T-helper 2 cell (primary cell): ENCODE measurements at places on chromosomes 7 and 10.

GRCh38 chr10:32132357-32132946 lies 76.2 kb upstream of the KIF5B start:
- no peak for DNase-seq

DNA sequence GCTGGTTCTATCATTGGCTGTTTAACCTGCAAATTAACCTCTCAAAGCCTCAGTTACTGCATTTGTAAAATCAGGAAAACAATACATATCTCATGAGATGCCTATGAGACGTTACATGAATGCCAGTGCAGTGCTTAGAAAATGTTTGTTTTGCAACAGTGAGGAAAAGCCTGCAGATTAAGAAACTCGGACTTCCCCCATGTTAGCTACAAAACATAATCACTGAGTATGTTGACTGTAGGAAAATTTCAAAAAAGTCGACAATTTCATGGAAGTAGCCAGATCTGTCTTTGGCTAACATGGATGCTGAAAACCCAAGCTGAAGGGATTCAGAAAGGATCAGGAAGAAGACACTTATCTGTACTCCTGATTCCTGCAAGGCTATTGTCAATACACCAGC lies 121.4 kb downstream of the TRIL start:
- DNase-seq = no peak

GRCh38 chr7:135001390-135002165 lies 15.3 kb downstream of the AGBL3 start:
- DNase-seq = no peak

GRCh38 chr7:116647861-116648260 lies 24.1 kb upstream of the MET start:
- no peak for DNase-seq

GRCh38 chr7:75642810-75643486 lies 95.8 kb downstream of the HIP1 start:
- peak; percentile 44 for DNase-seq

GRCh38 chr10:118108194-118109026 lies 61.7 kb upstream of the RAB11FIP2 start:
- no peak for DNase-seq

GRCh38 chr7:4268040-4268965 lies 413.8 kb upstream of the FOXK1 start:
- no peak for DNase-seq

- no peak for DNase-seq
Observed at GRCh38 chr7:142389544-142389943, 131.7 kb upstream of the PRSS58 start.

GRCh38 chr10:30383356-30383755 lies 34.3 kb upstream of the MTPAP start:
- no peak for DNase-seq

GRCh38 chr7:137074391-137075030 lies 206.1 kb downstream of the CHRM2 start:
- no peak for DNase-seq

- no peak for DNase-seq
Observed at GRCh38 chr7:157276731-157277562, 59.9 kb upstream of the DNAJB6 start.

DNA sequence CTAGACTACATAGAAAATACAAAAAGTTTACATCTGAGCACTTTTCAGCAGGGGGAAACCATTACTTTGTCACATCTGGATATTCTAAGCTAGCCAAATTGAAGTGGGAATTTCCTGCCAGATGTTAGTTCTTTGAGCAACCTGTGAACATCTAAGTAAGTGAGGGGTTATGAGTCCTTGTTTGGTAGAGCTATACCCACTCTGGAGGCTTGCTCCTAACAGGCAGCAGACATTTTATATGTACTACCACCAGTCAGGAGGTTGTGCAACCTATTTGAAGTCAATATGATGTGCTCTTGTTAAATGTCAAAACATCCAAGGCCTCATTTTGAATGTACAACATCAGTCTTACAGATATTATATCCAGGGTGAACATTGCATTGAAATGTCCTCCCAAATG lies 143.3 kb upstream of the KAT6B start:
- no peak for DNase-seq

- DNase-seq = no peak
Observed at GRCh38 chr10:49628599-49628998, 14.8 kb downstream of the CHAT start.

DNA sequence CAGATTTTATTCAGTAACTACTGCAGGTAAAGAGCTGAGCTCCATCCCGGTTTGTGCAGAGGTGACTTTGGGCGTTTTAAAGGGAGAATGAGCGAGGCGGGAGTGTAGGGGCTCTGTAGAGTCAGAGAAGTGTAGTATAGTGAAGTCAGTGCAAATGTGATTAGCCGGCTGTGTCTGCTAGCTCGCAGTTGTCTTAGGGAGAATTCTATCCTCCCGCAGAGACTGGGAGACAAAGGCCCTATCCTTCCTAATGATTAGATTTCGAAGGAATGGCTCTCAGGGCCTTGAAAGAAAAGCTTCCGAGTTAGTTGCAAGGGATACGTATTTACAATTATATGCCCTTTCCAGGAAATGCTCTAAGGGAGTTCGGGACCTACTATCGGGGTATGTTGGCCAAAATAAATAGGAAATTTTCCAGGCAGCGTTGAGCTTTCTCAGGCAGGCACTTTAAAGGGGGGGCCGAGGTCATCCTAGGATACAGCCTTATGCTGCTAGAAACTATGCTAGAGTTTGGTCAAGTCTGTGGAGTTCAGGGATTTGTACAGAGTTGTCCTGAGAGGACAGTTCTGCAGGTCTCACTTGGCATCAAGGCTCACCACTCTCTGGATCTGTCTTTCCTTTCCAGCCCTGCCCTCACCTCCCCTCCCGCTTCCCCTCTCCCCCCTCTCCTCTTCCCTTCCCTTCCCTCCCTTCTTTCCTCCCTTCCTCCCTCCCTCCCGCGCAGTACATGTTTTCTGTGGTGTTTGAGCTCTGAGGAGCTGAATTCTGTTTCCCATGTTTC lies 825 bp downstream of the MRPL32 start:
- no peak for DNase-seq

DNA sequence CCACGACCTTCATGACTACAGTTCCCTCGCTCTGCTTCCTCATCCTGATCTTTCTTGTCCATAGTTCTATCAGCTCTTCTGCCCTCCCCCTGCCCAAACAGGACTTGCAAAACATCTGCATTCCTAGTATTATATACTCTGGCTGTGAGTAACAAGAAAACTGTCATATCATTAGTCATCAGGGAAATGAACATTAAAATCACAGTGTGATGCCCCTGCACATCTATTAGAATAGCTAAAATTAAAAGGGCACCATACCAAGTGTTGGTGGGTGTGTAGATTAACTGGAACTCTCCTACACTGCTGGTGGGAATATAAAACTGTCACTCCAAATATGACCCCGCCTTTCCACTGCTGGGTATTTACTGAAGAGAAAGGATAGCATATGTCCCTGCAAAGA lies 141.8 kb downstream of the C7orf25 start:
- DNase-seq = no peak

GRCh38 chr7:108419961-108420908 lies 36.0 kb downstream of the NRCAM start:
- DNase-seq = no peak

GRCh38 chr7:78399033-78399769 lies 600.6 kb downstream of the PHTF2 start:
- no peak for DNase-seq

GRCh38 chr7:155407799-155408198 lies 50.1 kb upstream of the EN2 start:
- no peak for DNase-seq

- DNase-seq = no peak
Observed at GRCh38 chr7:121558288-121558687, 162.2 kb upstream of the FAM3C start.

DNA sequence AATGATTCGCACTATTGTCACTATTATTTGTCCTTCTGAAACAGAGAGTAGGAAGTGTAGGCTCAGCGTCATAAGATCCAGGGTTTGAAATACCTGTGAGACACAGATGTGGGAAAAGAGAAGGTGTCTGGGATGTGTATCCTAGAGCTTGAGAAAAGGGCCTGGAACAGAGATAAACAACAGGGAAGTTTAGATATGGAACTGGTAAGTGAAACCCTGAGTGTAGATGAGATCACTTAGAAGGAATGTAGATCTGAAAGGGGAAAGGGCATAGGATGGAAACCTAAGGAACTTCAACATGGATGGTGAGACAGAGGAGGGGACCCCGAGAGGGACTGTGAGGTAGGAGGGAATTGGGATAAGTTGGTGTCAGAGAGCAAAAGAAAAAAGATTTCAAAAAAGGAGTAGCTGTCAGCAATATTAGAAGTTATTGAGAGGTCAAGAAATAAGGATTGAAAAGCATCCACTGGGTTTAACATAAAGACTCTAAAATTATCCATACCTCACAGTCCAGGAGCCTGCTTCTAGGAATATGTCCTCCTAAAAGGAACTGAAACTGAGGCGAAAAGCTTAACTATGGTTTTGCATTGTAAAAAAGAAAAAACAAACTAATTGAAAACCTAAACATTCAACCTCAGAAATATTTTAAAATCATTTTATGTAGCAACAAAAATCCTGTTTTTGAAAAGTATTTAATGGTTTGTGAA lies 119.2 kb upstream of the NPVF start:
- DNase-seq = no peak

- peak; percentile 23 for DNase-seq
Observed at GRCh38 chr10:28592953-28593352, 60.0 kb downstream of the WAC start.

DNA sequence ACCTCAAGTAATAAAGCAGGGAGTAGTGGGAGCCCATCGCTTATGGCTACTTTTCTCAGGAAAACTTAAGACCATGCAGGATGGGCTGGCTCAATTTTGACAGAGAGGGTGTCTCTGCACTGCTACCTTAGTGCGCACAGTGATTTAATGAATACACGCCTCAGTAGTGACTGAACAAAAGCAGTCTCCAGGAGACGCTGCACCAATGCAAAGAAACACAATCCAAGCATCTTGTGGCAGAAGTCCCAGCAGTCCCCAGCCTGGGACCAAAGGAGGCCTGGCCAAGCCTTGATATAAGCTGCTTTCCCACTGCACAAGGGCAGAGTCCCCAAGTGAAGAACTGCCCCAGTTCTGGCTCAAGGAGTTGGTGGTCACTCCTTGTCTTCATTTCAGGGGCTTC lies 368.9 kb downstream of the KCNMA1 start:
- DNase-seq = no peak

- no peak for DNase-seq
Observed at GRCh38 chr10:23432166-23432565, 6.7 kb upstream of the OTUD1 start.

DNA sequence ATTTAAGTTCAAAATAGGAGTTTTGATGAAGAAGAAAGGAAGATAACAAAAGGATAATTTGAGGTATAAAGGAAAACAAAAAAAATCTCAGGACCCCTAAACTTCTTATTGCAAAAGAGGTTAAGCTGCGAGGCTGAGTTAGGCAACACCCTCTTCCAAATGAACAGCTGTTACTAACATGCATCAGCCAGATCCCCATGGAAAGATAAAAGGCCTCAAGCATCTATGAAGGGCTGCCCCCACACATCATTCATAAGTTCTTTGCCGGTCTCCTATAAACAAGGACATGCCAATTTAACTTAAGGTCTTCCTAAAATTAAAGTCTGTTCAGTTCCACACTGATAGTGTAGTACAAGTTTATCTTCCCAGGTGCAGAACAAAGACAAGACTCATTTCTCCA lies 75.8 kb upstream of the IMMP2L start:
- DNase-seq = no peak

DNA sequence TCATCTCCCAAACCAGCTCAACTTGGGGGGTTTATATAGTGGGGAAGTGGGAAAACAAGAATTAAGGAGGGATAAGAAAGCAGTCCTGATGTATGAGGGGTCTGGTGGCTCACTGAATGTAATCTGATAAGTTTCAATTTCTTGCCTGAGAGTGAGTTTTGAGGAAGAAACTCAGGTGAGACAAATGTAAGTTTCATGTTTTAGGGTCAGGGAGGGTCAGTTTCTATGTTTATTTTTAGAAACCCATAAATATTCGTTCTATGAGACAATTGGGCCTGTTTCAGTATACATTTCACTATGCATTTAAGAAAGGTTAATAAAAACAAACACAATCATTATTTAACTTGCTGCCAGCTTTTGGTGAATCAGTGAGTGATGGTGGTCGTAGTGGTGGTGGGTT lies 128.0 kb upstream of the MBL2 start:
- DNase-seq = no peak

GRCh38 chr7:151382079-151382885 lies 27.6 kb downstream of the WDR86 start:
- no peak for DNase-seq

DNA sequence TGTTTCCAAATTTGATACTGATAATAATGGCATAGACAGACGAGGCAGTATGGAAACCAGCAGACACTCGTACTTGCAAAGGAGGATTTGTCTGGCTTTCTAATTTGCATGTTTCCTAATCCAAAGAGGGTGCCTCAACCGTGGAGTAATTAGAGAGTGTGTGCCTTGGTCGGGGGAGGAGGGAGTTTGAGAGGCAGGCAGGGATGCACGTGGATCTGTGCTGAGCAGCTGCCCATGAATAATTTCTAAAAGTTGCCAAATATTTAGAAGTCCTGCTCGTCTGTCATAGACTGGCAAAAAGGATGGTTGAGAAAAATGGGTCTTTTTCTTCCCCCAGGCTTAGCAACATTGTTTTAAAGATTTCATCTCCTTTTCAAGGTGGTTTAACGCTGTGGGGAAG lies 69.4 kb downstream of the PTPRE start:
- DNase-seq = no peak

- DNase-seq = no peak
Observed at GRCh38 chr7:77226357-77226839, 26.8 kb upstream of the FGL2 start.
